Mucosa of descending colon (tissue), 3 donors: ENCODE measurements at places on chromosomes 2 and 18. TPM values are rescaled to one million over a fixed set of nuclear protein-coding genes. Genes with fewer than 3 reads are reported as not detected.

The GAD1 gene
- 0.58 TPM for total RNA-seq

The ZNF385B gene
- total RNA-seq, result 2.2 TPM

The CXXC1 gene
- 83.7 TPM for total RNA-seq

The WDR35 gene
- 2.7 TPM for total RNA-seq

The NCKAP1 gene
- 194 TPM for total RNA-seq

The ANKRD29 gene
- total RNA-seq, result 1.9 TPM

The DSC1 gene
- total RNA-seq, result not detected
